Ovary (tissue), 10 donors: ENCODE measurements at places on chromosomes 2 and 18. TPM values are rescaled to one million over a fixed set of nuclear protein-coding genes. Genes with fewer than 3 reads are reported as not detected.

- H3K27me3 ChIP-seq = no peaks in the 10 kb centered on the region
- H3K4me3 ChIP-seq = no peak overlapping the region
- H3K4me1 ChIP-seq = no peaks in the 10 kb centered on the region
- no peak overlapping the region for H3K27ac ChIP-seq
Observed at GRCh38 chr18:41771973-41772372, 183.1 kb upstream of the PIK3C3 start.

DNA sequence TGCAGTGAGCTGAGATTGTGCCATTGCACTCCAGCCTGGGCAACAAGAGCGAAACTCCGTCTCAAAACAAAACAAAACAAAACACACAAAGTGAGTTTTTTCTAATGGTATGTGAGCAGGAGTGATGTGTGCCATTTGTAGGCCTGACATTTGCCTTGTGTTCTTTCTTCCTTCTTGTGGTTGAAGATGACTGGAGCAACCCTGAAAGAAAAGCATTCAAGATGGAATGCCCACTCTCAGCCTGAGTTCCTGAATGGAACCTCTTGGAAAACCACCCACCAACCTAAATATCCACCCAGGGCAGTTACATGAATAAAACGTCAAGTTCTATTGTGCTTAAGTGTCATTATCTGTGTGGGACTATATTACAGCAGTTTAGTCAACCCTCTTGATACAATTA is 26.5 kb downstream of the PGAP1 start:
- H3K27me3 ChIP-seq = no peaks in the 10 kb centered on the region
- H3K4me3 ChIP-seq = no peak overlapping the region
- no peaks in the 10 kb centered on the region for H3K4me1 ChIP-seq
- DNase-seq = no peak
- H3K27ac ChIP-seq = no peak overlapping the region

GRCh38 chr18:58578835-58579560 is 49.9 kb downstream of the ALPK2 start:
- H3K4me1 ChIP-seq = no peaks in the 10 kb centered on the region
- DNase-seq = no peak
- H3K27ac ChIP-seq = no peak overlapping the region
- H3K27me3 ChIP-seq = no peaks in the 10 kb centered on the region
- H3K36me3 ChIP-seq = no peaks in the 10 kb centered on the region
- no peak overlapping the region for H3K4me3 ChIP-seq

DNA sequence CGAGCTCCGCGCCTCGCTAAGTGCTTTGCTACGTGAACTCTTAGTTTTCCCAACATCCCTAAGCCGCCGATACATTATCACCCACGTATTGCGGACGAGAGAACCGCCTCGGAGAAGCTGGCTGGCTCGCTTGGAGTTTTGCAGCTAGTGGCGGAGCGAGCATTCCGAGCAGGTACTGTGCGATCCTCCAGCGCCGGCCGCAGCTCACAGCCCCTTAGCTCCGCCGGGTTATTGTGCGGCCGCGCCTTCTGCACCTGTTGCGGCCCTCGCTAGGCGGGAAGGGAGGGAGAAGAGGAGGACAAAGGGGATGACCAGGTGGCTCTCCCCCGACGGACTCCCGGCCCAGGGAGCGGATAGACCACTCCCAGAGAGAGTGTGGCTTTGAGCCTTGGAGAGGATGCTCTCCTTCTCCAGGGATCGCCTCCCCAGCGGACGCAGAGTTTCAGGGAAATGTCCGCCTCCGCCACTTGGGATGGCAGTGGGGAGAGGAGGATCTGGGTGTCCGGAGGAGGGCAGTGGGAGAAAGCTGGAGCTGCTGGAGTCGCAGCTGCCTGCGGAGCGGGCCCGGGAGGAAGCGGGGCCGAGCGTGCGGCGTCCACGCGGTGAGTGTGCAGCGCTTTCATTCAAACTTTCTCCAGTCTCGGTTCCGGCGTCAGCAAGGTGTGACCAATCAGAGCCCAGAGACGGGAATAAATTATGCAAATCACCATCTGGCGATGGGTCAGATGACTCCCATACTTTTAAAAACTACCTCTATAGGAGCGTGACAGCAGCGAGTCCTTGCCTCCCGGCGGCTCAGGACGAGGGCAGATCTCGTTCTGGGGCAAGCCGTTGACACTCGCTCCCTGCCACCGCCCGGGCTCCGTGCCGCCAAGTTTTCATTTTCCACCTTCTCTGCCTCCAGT is at the start of gene LIPG:
Gene LIPG (plus strand): TSS at position 769 of the 905 bp plus-strand sequence. CDS start 252 bp downstream, outside the sequence.
- H3K27me3 ChIP-seq = no peaks in the 10 kb centered on the region
- DNase-seq = no peak
- no peak within 1 kb of the TSS for H3K27ac ChIP-seq
- H3K36me3 ChIP-seq = no peaks in the 10 kb centered on the region

GRCh38 chr18:49052891-49053644 is 102.3 kb upstream of the SMAD7 start:
- peaks cover 10% of the 10 kb centered on the region for H3K4me1 ChIP-seq
- no peaks in the 10 kb centered on the region for H3K27me3 ChIP-seq

DNA sequence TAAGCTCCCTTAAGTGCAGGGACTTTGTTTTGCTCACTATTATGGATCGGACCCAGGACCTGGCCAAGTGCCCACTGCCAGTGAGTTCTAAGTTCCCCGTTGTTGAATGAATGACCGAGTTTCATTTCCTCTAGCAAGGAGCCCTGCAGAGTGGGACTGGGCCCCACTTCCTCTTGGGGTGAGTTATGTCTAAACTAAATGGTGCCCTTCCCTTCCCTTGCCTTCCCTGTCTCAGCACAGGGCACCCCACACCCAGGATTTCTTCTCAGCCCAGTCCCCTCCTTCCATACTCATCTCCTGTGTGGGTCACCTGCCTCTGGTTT is 195.3 kb upstream of the HS6ST1 start:
- H3K36me3 ChIP-seq = no peaks in the 10 kb centered on the region
- H3K27ac ChIP-seq = no peak overlapping the region
- H3K4me3 ChIP-seq = no peak overlapping the region
- no peaks in the 10 kb centered on the region for H3K4me1 ChIP-seq
- no peak for DNase-seq

GRCh38 chr2:220887876-220888275 is 684.2 kb downstream of the EPHA4 start:
- H3K27me3 ChIP-seq = no peaks in the 10 kb centered on the region
- H3K36me3 ChIP-seq = no peaks in the 10 kb centered on the region

DNA sequence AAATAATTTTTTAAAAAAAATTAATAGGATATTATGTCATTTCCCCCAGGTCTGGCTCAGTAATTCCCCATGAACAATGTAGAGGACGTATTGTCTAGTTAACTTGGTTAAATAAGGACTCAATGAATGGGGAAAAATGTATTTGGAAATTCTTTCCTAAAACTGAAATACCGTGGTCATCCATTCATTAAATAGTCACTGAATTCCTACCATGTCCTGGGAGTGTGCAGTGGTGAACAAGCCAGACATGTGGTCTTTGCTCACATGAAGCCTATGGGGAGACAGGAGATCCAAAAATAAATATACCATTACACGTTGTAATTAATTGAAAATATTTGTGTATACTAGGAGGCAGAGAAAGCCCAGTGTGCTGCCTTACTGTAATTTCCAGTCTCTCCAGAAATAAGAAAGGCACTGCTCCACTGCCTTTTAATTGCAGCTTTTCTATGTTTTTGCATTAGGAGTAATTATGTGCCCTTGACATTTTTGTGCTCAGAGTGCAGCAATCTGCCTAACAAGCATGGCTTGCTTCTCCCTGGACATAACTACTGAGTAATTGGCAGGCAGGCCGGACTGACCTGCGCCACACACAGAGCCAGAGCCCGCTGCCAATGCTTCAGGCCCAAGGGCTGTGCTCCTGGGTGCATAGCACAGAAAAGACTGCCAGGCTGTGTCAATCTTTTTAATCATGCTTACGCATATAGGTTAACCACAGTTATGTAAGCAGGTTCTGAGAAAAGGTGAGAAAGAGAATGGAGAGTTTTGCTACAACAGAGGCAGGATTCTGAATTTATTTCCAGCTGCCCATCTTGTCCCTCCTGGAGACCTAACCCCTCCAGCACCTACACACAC is 22.2 kb upstream of the TTC39C start:
- peak; percentile 66 for DNase-seq
- no peaks in the 10 kb centered on the region for H3K27me3 ChIP-seq
- H3K27ac ChIP-seq = no peak overlapping the region
- H3K4me3 ChIP-seq = no peak overlapping the region
- H3K36me3 ChIP-seq = no peaks in the 10 kb centered on the region

- DNase-seq = no peak
- H3K4me3 ChIP-seq = no peak overlapping the region
- H3K27ac ChIP-seq = no peak overlapping the region
- H3K36me3 ChIP-seq = no peaks in the 10 kb centered on the region
Observed at GRCh38 chr2:114046866-114047435, 157.1 kb downstream of the ACTR3 start.

GRCh38 chr2:167946441-167946841 is 301.0 kb downstream of the STK39 start:
- no peaks in the 10 kb centered on the region for H3K27me3 ChIP-seq
- no peaks in the 10 kb centered on the region for H3K36me3 ChIP-seq
- no peaks in the 10 kb centered on the region for H3K4me1 ChIP-seq
- no peak for DNase-seq
- H3K4me3 ChIP-seq = no peak overlapping the region

GRCh38 chr18:46031741-46032140 is 40.3 kb downstream of the PSTPIP2 start:
- peaks cover 2% of the 10 kb centered on the region for H3K4me1 ChIP-seq
- no peaks in the 10 kb centered on the region for H3K36me3 ChIP-seq
- no peak for DNase-seq
- H3K4me3 ChIP-seq = no peak overlapping the region
- no peak overlapping the region for H3K27ac ChIP-seq

DNA sequence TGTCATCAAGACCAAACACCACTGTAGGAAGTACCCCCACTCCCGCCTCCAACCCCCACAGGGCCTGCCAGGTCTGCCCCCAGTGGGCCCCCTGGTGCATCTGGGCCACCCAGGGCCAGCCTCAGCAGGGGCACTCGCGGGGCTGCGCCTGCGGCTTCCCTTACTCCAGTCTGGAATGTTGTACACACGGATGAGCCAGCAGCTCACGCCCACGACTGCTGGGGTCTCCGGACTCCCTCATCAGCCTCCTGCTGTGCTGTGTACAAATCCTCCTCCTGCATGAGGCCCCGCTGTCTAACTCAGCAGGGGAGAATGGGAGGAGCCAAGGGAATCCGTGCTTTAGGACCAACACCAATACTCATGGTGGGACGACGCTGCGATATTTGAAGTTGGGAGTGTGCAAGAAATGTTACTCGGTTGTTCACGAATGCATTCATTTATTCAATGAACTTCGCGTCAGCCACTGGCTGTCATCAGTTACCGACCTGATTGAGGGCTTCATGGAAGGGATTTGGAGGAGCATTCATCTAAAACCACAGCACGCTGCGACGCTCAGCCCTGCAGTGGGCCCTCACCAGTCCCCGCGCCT is 654 bp upstream of the ASB1 start:
- peak overlapping the region; percentile 90 for H3K4me3 ChIP-seq
- peak overlapping the region; percentile 91 for H3K27ac ChIP-seq
- no peaks in the 10 kb centered on the region for H3K27me3 ChIP-seq
- peaks cover 16% of the 10 kb centered on the region for H3K4me1 ChIP-seq
- no peaks in the 10 kb centered on the region for H3K36me3 ChIP-seq
- no peak for DNase-seq

DNA sequence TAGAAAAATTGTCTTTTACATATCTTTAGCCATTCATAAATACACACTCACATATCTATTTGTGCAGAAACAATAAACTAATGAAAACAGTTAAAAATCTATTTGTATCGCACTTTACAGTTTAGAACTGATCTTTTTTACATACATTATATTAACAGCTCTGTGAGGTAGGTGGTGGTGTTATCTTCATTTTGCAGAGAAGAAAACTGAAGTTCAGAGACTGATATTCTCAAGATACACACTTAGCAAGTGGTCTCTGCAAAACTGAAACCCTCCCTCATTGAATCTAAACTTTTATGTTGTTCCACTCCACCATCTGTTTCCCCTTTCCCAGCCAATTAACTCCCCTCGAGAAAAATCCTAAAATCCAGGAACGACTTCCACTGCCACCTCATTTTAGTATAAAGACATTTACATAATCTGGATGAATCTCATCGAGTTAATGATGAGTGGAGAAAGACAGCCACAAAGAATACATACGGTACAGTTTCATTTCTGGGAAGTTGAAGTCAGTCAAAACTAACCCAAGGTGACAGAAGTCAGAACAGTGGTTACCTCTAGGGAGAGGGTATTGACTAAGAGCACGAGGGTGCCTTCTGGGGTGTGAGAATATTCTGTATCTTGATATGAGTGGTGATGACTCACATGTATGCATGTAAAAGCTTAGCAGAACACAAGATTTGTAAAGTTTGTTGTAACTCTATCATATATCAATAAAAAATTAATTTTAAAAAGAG is 524.2 kb upstream of the TCF4 start:
- no peak for DNase-seq
- no peak overlapping the region for H3K27ac ChIP-seq
- H3K4me3 ChIP-seq = no peak overlapping the region
- no peaks in the 10 kb centered on the region for H3K4me1 ChIP-seq

GRCh38 chr2:171688129-171688465 is 828 bp downstream of the DYNC1I2 start:
- no peak for DNase-seq
- no peaks in the 10 kb centered on the region for H3K27me3 ChIP-seq
- no peak overlapping the region for H3K27ac ChIP-seq
- peaks cover 1% of the 10 kb centered on the region for H3K4me1 ChIP-seq
- peak overlapping the region; percentile 74 for H3K4me3 ChIP-seq

DNA sequence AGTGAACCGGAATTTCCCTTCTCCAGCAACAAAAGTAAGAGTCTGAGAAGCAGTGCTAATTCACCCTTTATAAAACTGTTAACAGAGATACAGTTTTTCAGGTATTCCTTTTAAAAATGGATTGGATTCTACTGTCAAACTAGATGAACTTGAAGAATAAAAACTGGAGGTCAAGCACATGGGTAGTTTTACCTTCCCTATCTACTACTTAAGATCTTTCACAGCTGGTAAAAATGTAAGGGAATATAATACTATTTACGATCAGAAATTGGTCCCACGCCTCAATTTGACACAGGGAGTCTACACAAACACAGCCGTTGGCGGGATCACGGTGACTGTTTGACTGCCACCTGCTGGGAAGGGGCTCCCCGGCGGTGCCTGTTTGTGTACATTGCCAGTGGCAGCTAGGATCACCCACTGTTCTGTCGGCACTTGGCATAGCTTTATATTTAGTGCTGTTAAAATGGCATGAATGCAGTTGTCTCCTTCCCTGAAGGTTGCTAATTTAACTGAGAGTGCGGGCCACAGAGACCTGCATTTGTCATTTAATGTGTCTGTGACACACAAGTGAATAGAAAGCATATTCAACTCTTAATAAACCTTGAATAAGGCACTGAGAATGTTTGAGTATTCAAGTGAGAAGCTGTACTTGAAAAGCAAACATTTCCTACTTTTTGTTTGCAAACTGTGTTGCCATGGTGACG is 59.5 kb downstream of the ABCG8 start:
- no peak overlapping the region for H3K27ac ChIP-seq
- H3K27me3 ChIP-seq = no peaks in the 10 kb centered on the region
- H3K4me3 ChIP-seq = no peak overlapping the region

DNA sequence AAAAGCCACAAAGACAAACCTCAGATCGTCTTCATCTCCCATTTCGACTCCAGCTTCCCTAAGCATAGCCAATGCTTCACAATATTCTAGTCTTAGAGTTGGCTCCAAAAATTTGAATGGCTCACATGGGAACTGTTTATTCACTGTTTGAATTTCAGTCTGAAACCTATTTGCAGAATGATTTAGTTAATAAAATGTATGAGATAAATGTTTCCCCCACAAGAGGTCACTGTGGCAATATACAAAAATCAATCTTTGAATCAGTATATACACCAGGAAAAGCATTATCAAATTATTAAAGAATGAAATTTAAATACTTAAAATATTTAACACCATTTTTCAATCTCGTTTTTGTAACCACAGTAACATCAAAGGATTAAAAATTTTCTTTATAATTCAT is 40.0 kb upstream of the MCM6 start:
- H3K36me3 ChIP-seq = no peaks in the 10 kb centered on the region
- H3K4me3 ChIP-seq = no peak overlapping the region
- H3K27me3 ChIP-seq = no peaks in the 10 kb centered on the region
- H3K4me1 ChIP-seq = no peaks in the 10 kb centered on the region

The FAP gene
- total RNA-seq = 0.76 TPM

The MDH1B gene
- 4.0 TPM for total RNA-seq
